Naive thymus-derived CD4-positive, alpha-beta T cell (primary cell): ENCODE measurements at places on chromosomes 6 and 20. TPM values are rescaled to one million over a fixed set of nuclear protein-coding genes. Genes with fewer than 3 reads are reported as not detected.

ARG1 gene
- polyA plus RNA-seq: not detected

ASIP gene
- not detected for polyA plus RNA-seq

RAET1L gene
- not detected for polyA plus RNA-seq

VSTM2L gene
- not detected for polyA plus RNA-seq

DNA sequence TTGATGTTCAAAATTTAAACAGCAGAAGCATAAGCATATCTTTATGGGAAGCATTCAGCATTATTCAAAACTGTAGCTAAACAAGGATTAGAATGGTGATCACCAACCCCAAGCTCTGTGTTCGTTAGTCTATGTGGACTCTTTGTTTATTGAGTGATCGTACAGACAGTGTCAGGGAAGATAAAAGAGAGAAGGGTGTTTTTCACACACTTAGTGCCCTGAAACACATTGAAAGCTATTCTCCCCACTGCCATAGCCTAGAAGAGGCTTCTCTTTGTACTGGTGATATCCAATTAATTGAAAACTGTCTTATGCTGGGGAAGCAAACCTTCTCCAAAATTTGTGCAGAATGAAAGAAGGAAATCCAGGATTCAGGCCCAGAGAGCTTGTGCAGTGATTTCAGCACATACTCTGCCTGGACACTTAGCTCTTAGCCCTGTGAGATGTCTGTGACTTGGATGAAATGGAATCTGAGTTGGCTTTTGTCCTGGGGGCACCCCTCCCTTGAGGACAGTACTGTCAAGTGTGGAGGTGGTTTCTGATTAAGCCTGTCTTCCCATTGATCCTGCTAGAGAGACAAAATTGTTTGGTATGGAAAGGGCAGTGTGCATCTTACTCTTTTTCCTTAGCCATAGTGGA, 125.7 kb upstream of the MTHFD1L start:
- H3K27ac ChIP-seq: no peak overlapping the region
- H3K4me3 ChIP-seq: no peak overlapping the region
- DNase-seq: no peak
- no peaks in the 10 kb centered on the region for H3K36me3 ChIP-seq
- H3K4me1 ChIP-seq: no peaks in the 10 kb centered on the region
- H3K27me3 ChIP-seq: no peaks in the 10 kb centered on the region

- no peaks in the 10 kb centered on the region for H3K4me1 ChIP-seq
- H3K27me3 ChIP-seq: no peaks in the 10 kb centered on the region
- no peak overlapping the region for H3K27ac ChIP-seq
- no peak for DNase-seq
- no peaks in the 10 kb centered on the region for H3K36me3 ChIP-seq
- H3K4me3 ChIP-seq: no peak overlapping the region
Measured at GRCh38 chr20:56978475-56978874, 288.0 kb downstream of the BMP7 start.

DNA sequence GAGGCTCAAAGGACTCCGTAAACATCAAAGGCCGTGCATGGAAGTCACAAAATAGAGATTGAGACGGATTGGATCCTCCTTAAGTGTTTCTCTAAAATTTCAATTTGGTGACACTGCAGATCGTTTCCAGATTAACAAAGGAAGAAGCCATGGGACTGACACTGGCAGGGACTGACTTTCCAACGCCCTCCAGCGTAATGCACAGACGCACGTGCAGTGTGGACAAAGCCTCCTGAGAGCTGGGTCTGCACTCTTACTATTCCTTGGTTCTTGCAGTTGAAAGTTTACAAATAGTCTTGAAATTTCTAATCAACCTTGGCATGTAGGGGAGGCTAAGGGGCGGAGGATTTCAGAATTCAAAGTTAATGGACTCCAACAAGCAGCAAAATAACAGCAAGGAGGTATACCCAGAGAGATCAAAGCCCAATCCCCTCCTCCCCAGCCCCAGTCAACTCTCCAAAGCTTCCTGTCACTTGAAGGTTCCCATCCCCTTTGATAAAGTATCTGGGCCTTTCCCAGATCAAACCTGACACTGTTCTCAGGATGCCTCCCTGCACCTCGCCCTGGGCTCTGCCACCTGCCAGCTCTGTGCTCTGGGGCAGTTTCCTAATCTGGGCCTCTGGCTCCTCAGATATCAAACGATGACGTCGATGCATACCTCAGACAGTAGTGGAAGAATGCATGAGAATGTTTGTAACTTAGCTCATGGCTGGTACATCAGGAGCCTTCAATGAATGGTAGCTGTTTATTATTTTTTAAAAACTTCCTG, 106.5 kb upstream of the TRAF3IP2 start:
- peak; percentile 36 for DNase-seq
- H3K4me3 ChIP-seq: no peak overlapping the region
- peaks cover 59% of the 10 kb centered on the region for H3K4me1 ChIP-seq
- no peaks in the 10 kb centered on the region for H3K27me3 ChIP-seq
- H3K36me3 ChIP-seq: peaks cover 23% of the 10 kb centered on the region

- no peaks in the 10 kb centered on the region for H3K27me3 ChIP-seq
- no peak overlapping the region for H3K4me3 ChIP-seq
- no peaks in the 10 kb centered on the region for H3K36me3 ChIP-seq
- H3K27ac ChIP-seq: no peak overlapping the region
- H3K4me1 ChIP-seq: peaks cover 11% of the 10 kb centered on the region
Measured at GRCh38 chr6:99522531-99522930, 7.3 kb upstream of the USP45 start.

- no peak for DNase-seq
- no peak overlapping the region for H3K27ac ChIP-seq
- H3K4me3 ChIP-seq: no peak overlapping the region
- H3K36me3 ChIP-seq: no peaks in the 10 kb centered on the region
- H3K4me1 ChIP-seq: no peaks in the 10 kb centered on the region
- H3K27me3 ChIP-seq: no peaks in the 10 kb centered on the region
Measured at GRCh38 chr6:151176911-151177770, 62.6 kb upstream of the AKAP12 start.

DNA sequence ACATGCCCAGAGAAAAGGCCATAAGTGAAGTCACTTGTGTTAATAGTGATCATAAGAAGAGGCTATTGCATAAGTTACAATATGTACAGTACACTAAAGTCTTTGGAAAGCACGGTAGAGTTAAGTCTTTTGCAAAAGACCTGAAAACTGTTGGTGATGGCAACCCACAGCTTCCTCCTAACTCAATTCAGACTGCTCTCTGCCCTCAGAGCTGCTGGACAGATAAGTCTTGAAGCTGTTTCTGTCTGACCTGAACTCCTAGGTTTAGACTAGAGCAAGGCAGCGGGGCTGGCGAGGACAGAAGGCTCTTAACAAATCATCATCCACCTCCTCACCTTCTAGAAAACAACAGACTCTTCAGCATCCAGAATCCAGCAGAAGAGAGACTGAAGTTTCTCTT, 125.4 kb downstream of the CD24 start:
- H3K36me3 ChIP-seq: no peaks in the 10 kb centered on the region
- H3K27me3 ChIP-seq: no peaks in the 10 kb centered on the region
- H3K4me1 ChIP-seq: no peaks in the 10 kb centered on the region
- no peak overlapping the region for H3K27ac ChIP-seq
- no peak overlapping the region for H3K4me3 ChIP-seq
- DNase-seq: no peak

DNA sequence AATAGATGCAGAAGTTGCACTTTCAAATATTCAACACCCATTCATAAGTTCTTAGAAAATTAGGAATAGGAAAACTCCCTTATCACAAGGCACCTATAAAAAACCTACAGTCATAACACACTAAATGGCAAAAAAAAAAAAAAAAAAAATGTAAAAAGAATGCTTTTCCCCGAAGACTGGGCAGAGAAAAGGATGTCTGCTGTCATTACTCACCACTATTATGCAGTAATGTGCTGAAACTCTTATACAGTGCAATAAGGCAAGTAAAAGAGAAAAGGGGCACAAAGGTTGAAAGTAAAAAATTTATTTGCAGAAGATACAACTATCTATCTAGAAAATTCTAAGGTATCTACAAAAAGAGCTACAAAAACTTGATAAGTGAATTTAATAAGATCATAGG, 607.8 kb upstream of the ARID1B start:
- H3K27me3 ChIP-seq: no peaks in the 10 kb centered on the region
- no peak overlapping the region for H3K27ac ChIP-seq
- no peaks in the 10 kb centered on the region for H3K36me3 ChIP-seq
- no peak for DNase-seq

- no peaks in the 10 kb centered on the region for H3K4me1 ChIP-seq
- no peak overlapping the region for H3K4me3 ChIP-seq
- no peak for DNase-seq
Measured at GRCh38 chr20:8293750-8294149, 161.7 kb downstream of the PLCB1 start.

DNA sequence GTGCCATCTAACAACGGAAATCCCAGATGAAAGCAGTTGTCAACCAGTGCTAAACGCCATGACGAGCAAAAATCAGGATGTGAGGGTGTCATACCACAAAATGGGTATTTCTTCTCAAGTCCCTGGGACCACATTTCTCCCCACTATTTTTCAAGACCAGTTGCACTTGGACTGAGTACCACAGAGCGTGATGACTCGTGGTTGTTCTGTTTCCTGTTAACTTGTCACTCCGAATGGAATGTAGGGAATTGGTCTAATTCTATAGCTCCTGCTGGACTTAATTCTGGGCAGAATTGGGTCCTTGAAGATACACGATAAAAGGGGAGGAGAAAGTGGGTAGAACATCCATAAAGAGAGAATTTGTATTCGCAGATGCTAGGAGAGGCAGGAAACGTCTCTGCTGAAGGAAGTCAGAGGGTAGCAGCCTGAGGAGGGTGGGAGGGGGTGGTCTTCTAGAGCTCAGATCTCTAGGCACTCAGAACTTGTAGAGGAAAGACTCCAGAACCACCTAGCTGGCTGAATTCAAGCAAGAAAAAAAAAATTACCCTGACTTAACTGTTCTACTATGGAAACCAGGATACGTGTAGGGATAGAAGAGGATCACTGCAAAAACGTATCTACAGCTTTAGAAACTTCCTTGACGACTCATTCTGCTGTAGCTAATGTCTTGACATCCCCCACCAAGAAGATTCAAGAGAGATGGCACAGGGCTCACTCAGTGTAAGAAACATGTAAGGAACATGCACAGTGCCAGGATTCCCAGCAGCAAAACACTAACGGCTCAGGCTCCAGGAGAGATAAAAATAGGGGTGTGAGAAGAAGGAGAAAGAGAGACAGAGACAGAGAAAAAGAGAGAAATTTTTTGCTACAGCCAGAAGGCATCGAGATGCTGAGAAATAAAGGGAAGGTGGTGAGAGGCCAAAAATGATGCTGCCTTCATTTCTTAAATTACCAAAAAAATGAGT, 494.7 kb downstream of the CD83 start:
- H3K27ac ChIP-seq: no peak overlapping the region
- H3K4me1 ChIP-seq: no peaks in the 10 kb centered on the region
- no peak overlapping the region for H3K4me3 ChIP-seq
- no peaks in the 10 kb centered on the region for H3K36me3 ChIP-seq

- H3K27ac ChIP-seq: no peak overlapping the region
- H3K4me1 ChIP-seq: no peaks in the 10 kb centered on the region
- H3K36me3 ChIP-seq: no peaks in the 10 kb centered on the region
- no peak overlapping the region for H3K4me3 ChIP-seq
- H3K27me3 ChIP-seq: no peaks in the 10 kb centered on the region
Measured at GRCh38 chr6:22444330-22444729, 125.0 kb upstream of the HDGFL1 start.

DNA sequence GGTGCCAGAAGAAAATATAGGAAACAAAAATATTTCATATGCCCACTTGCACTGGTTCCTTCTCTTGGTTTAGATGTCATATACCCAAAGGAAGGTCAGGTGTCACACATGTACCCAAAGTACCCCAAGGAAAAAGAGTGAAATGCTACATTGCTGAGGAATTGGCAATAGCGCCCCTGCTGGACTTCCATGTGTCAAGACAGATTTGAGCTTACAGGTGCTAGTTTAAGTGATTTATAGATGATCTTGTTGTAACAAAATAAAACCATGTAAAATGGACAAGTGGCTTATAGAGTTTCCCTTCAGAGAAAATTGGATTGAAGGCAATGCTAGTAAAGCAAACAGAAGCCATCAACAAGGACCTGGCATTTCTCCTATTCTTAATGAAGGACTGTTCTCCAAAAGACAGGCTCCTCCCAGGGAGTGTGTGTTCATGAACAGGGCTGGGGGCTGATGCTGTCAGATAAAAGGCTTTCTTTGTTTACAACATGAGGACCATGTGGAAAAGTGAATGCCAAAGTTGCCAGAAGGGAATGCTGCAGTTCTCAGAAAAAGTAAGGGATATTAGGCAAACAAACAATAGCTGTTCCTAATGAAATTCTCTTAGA, 64.3 kb upstream of the PAK5 start:
- no peaks in the 10 kb centered on the region for H3K36me3 ChIP-seq
- H3K27me3 ChIP-seq: no peaks in the 10 kb centered on the region
- no peak overlapping the region for H3K4me3 ChIP-seq
- no peak for DNase-seq
- H3K27ac ChIP-seq: no peak overlapping the region
